ENCODE measurements at places on chromosomes 12 and 14.

DNA sequence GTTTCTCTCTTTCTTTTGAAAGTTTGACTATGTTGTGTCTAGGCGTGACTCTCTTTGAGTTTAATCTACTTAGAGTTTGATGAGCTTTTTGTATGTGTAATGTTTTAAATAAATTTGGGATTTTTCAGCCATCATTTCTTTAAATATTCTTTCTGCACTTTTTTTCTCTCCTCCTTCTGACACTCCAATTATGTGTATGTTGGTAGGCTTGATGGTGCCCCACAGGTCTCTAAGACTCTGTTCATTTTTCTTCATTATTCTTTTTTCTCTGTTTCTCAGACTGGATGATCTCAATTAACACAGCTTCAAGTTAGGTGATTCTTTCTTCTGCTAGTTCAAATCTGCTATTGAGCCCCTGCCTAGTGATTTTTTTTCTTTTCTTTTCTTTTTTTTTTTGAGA lies 14.5 kb upstream of the CCND2 start:
- no peak for DNase-seq

GRCh38 chr14:31265701-31266398 lies 58.3 kb upstream of the HECTD1 start:
- no peak for DNase-seq

DNA sequence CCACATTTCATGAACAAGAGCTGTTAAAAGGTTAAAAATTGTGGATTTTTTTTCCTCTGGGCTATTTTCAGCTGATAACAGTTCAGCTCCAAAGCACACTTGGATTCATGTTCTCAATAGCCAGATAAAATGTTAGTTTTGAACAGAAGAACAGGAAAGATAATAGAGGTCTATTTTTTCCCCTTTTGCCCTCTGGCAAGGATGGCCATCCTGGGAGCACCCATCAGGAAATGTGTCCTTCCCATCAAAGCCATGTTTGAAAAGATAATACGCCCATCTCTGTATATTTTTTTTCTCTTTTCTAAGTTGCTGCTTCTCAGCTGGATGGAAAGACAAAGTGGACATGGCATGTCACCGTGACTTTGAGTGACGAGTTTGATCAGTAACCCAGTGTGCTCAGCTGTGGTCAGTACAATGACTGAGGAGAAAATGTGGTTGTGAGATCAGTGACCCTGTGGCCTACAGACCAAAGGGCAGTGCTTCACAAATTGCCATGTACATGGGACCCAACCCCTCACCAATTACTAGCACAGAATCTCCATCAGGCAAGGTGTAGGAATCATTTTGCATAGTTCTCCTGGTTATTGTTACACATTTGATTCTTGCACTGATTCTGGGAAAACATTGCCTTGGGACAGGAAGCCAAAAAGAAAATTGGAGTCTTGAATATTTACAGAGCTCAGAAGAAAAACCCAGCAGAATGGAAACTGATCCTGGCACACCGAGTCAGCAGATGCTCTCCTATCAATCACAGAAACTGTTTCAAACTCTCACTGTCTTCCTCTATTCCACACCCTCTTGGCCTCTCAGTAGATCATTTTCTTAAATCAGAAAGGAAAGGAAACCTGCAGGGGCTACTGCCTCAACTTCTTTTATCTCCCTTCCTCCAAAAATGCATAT lies 64.3 kb downstream of the ANO6 start:
- no peak for DNase-seq

DNA sequence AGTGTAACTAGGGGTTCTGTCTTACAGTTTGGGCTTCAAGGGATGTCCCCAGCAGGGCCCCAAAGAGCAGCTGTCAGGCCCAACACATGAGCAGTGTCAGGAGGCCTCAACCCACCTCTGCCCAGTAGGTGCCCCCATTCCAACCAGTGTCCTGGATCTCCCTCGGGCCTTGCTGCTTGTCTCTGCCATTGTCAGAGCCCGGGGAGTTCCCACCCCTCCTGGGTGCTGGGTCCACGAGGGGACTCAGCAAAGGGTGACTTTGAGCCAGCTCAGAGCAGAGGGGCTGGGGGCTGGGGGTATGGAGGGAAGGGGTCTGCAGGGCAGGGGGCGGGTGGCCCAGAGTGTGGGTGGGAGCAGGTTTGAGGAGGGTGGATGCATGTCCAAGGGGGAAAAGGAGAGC lies 18.0 kb upstream of the BEGAIN start:
- DNase-seq: no peak

DNA sequence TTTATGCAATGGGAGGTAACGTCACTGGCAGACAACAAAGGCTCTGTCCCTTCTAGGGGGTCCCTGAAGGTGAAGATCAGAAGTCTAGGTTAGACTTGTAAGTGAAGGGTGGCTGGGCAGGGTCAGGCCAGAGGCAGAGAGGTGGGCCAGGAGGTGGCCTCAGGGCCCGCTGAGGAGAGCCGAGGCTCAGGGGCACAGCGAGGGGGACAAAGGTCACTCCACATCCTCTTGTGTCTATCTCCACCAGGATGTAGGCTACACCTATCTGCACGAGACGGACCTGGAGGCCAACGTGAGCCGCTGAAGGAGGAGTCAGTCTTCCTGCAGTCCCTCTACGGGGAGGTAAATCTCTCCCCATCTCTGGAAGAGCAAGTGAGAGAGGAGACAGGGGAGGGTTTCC lies 20.3 kb downstream of the KRT85 start:
- DNase-seq: no peak

GRCh38 chr12:94749455-94749854 lies 99.1 kb upstream of the TMCC3 start:
- DNase-seq: no peak

All from psoas muscle (tissue), 8 donors.